ENCODE measurements at places on chromosomes 16 and 17.
A peak's percentile ranks its signal among the peaks of the same experiment; 100 is the strongest.

DNA sequence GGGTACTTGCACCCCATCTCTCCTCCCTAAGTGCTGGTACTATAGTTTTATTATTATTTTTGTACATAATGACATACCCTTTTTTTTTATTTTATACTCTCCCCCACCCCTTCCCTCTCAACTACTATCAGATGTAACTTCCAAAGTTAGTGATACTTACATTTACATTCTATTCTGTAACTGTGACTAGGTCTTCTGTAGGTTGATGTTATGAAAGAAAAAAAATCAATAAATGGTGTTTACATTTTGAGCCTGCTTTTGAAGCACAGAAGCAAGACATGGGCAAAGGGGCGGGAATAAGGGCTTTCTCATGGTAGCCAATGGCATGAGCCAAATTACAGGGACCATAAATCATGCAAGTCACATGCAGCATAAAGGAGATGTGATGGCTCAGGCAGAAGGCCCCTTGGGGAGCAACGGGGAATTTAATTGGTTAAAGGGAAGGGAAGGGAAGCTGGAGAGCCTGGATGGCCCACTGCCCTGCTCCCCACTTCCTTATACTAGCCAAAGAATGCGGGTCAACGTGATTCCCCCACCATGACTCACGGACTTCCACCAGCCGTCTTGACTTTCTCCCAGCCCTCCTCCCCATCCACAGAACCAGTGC, 2.4 kb upstream of the ACSF2 start:
- DNase-seq = peak; percentile 45

GRCh38 chr16:12458591-12459358, 344.9 kb downstream of the CPPED1 start:
- no peak for DNase-seq

- no peak for DNase-seq
Measured at GRCh38 chr17:62075308-62075815, 10.3 kb upstream of the MED13 start.

DNA sequence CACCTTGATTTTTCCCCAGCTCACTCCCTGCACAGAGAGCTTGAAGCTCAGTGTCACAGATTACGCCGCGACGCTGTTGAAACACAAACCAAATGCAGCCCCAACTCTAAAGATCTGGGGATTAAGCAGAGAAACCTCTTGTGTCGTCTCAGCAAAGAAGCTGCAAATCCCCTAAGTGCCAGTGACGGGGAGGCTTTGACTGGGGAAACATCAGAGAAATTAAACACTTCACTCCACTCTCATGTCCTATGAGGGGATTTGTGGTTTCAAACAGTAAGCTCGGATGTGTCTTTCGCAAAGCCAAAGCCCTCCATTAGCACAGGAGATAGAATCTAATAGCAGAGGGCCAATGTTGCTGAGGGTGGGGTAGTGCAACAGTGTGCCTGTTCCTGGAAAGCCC, 233.7 kb downstream of the HS3ST4 start:
- no peak for DNase-seq

GRCh38 chr16:69935278-69935711, 15.8 kb upstream of the CLEC18A start:
- DNase-seq = no peak

DNA sequence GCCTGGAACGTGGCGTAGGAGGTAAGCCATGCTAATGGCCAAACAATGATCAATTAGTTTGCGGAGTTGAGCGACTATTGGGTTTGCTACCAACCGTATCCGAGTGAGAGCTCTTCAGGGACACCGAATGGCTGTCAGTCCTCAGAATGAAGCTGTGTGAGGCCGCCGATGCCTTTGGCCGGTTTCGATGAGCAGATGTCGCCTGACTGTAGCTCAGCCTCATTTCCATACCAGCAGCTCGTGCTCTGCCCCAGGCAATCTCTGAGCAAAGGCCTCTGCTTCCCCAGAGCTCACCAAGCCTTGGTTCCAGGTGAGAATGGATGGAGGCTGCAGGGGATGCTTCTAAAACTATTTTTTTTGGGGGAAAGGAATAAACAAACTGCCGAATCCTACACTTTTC, 111.7 kb upstream of the HS3ST4 start:
- DNase-seq = no peak

GRCh38 chr16:28258567-28258966, 33.8 kb upstream of the SBK1 start:
- no peak for DNase-seq

GRCh38 chr17:72906306-72906705, 186.2 kb downstream of the SLC39A11 start:
- no peak for DNase-seq

DNA sequence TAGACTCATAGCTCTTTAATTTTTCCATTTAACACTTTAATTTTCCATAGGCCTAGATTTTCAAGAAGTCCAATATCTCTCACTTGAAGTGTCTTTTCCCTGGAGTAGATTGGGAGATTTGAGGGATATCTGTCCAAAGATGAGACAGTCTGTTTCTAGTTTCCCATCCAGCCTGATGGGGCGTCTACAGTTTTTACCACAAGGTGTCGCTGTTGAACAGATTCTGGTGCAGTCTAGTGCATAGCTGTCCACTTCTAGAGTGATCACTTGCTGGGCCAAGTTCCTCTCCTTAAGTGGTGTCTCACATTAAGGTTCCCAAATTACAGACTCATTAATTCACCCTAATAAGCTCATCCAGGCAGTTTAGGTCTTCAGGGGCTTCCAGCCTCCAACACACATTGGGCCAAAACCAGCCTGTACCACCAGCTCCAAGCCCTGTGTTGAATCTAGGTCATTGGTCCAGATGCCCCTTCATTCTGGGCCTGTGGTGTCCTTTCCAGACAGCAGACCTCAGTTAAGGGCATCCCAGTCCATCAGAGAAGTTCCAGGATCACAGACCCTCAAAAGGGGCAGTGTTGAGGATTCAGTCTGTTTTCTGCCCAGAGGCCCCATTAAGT, 9.4 kb downstream of the SNX20 start:
- no peak for DNase-seq

DNA sequence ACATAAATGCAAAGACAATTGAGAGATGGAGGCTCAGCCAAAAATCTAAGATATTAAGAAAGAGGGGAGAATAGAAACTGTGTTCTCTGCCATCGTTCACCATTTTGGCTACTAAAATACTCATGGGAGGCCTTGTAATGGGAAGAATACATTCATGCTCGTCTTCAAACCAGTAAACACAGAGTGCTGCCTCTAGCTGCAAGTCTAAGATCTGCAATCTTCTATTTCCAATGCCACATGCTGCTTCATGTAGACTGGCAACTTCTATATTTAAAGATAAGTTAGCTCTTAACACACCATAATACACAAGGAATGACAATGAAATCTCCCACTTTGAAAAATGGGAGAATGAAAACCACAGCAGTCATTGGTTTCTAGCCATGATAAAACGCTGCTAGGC, 387.3 kb downstream of the HS3ST3B1 start:
- DNase-seq = no peak

GRCh38 chr17:79315358-79316105, 240.9 kb downstream of the ENGASE start:
- DNase-seq = no peak

GRCh38 chr16:87806641-87807546, 41.1 kb upstream of the KLHDC4 start:
- DNase-seq = peak; percentile 22

- no peak for DNase-seq
Measured at GRCh38 chr17:83078378-83079351, 744 bp upstream of the METRNL start.

DNA sequence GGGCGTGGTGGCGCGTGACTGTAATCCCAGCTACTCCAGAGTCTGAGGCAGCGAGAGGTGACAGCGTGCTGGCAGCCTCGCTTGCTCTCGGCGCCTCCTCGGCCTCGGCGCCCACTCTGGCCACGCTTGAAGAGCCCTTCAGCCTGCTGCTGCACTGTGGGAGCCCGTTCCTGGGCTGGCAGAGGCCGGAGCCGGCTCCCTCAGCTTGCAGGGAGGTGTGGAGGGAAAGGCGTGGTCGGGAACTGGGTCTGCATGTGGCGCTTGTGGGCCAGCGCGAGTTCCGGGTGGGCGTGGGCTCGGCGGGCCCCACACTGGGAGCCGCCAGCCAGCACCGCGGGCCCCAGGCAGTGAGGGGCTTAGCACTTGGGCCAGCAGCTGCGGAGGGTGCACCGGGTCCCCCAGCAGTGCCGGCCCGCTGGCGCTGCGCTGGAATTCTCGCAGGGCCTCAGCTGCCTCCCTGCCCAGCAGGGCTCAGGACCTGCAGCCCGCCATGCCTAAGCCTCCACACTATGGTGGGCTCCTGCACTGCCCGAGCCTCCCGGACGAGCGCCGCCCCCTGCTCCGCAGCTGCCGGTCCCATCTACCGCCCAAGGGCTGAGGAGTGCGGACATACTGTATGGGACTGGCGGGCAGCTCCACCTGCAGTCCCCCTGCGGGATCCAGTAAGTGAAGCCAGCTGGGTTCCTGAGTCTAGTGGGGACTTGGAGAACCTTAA, 1093.3 kb upstream of the CDH8 start:
- DNase-seq = no peak

DNA sequence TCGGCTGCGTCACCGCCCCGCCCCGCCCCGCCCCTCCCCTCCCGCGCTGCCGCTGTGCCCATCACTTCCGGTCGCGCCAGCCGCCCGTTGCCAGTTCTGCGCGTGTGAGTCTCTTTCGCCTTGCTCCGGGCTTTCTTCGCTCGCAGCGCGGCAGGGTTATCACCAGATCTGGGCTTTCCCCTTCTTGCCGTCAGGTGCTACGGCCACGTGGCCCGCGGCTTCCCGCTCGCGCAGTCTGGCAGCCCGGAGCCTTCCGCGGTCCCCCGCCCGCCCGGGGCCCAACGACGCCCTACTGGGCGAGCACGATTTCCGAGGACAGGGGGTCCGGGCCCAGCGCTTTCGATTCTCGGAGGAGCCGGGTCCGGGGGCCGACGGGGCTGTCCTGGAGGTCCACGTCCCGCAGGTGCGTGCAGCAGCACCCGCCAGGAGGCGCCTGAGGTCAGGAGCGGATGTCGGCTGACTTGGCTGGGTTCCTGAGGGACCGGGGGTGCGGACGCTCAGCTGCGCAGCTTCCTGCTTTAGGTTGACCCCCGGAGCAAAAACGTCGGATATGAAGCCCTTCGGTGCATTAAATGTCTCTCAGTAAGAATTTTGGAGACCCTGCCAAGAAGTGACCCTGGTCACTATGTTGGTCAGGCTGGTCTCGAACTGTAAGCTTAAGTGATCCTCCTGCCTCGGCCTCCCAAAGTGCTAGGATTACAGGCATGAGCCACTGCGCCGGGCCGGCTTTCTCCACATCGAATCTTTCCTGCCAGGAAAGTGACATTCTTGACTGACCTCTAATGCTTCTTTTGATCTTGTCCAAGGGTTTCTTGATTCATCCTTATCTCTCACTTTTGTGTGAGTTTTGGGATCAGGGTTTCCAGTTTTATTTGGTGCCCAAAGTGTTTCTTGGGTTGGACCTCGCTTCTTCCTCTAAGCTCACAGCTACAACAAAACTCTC, at the start of gene METTL23:
METTL23 (plus strand) TSS at position 64 of the 943 bp plus-strand sequence. CDS start 2,872 bp downstream, outside the sequence.
- no peak for DNase-seq

DNA sequence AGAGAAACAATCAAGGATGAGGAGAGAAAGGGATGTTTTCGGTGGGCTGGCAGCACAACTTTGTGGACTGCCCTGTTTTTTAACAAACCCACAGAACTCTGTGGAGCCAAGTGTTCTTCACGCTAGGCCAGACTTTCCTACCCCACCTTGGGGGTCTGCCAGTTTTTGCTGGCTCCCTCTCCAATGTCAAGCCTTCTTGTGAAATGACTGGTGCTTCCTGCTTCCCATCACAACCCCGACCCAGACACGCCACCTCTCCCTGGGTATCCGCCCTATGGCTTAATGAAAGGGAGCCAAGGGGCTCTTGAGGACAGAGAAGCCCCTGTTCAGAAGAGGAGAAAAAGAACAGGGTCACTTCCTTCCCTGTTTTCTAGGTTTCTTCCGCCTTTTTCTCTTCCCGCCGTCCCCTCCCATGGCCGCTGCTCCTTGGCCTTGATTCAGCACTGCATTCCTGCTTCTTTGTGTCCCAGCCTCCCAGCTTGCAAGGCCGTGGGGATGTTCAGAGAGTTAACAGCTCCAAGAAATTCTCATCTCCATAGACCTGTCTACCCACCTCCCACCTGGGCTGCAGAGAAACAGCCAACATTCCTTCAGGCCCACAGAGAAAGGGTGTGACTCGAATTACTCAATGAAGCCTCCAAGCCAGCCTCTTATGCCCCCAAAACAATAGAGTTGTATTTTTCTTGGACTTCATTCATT, 16.5 kb upstream of the SOX9 start:
- DNase-seq = no peak

DNA sequence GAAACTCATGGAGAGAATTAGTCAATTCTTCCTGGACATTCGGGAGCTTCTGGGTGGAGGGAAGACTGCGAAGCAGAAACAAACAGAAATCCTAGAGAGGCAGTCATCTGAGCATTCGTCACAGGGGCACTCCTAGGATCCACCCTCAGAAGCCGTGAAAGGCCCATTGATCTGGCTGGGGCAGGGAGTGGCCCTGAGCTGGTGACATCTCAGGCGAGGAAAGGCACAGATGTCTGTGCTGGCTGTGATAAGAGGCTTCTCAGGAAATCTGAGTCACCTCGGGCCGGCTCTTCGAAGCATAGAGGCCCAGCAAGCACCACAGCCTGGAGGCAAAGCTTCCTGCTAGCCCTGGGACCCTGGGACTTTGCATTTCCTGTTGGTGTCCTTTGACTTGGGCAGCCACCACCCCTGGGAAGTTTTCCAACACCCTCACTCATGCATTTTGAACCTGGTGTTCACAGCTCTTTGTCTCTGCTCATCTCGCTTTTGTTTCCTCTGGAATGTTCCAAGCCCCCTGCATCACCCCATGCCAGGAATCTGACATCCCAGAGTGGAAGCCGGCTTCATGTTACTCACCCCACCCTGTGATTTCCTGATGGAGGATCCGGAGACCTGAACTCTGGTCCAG, 23.3 kb upstream of the CDRT4 start:
- DNase-seq = peak; percentile 90

- DNase-seq = peak; percentile 88
Measured at GRCh38 chr16:4734063-4734729, at the start of the genes ANKS3 and DNAAF8. TSS of gene ANKS3 (minus strand) at chr16:4734271. CDS start at chr16:4730149, 4,122 bp downstream. TSS of gene DNAAF8 (plus strand) at chr16:4734537. CDS start at chr16:4736515, 1,978 bp downstream.

DNA sequence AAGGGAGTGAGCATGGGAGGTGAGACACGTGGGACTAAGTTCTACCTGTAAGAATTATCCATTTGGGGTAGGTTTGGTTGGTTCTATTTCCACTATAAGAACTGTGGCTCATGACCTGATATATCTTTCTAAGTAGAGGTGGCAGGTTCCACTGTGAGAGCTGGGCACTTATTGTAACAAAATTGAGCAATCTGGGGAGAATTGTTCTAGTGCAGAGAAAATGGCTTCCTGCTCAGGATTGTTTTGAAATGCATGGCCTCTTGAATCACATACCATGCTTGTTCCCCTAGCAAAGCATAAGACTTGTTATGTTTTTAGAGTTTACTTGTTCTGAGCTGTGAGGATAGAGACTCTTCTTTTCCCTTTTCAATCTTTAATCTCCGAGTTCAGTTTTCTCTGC, 125.9 kb downstream of the MAP2K6 start:
- no peak for DNase-seq

- no peak for DNase-seq
Measured at GRCh38 chr17:79619196-79619595, 8.3 kb upstream of the RBFOX3 start.

Data from pulmonary artery endothelial cell (primary cell).